ENCODE measurements at places on chromosomes 3 and 15.

- H3K27ac ChIP-seq = no peak overlapping the region
- peaks cover 25% of the 10 kb centered on the region for H3K4me1 ChIP-seq
- H3K27me3 ChIP-seq = no peaks in the 10 kb centered on the region
- peak; percentile 59 for DNase-seq
- no peak overlapping the region for H3K4me3 ChIP-seq
These were observed 3.1 kb upstream of the ZXDC start for GRCh38 chr3:126478581-126479310.

- H3K27ac ChIP-seq = no peak overlapping the region
- H3K4me3 ChIP-seq = no peak overlapping the region
- peaks cover 29% of the 10 kb centered on the region for H3K4me1 ChIP-seq
- DNase-seq = no peak
These were observed 510 bp downstream of the ARL14 start for GRCh38 chr3:160677459-160677881.

DNA sequence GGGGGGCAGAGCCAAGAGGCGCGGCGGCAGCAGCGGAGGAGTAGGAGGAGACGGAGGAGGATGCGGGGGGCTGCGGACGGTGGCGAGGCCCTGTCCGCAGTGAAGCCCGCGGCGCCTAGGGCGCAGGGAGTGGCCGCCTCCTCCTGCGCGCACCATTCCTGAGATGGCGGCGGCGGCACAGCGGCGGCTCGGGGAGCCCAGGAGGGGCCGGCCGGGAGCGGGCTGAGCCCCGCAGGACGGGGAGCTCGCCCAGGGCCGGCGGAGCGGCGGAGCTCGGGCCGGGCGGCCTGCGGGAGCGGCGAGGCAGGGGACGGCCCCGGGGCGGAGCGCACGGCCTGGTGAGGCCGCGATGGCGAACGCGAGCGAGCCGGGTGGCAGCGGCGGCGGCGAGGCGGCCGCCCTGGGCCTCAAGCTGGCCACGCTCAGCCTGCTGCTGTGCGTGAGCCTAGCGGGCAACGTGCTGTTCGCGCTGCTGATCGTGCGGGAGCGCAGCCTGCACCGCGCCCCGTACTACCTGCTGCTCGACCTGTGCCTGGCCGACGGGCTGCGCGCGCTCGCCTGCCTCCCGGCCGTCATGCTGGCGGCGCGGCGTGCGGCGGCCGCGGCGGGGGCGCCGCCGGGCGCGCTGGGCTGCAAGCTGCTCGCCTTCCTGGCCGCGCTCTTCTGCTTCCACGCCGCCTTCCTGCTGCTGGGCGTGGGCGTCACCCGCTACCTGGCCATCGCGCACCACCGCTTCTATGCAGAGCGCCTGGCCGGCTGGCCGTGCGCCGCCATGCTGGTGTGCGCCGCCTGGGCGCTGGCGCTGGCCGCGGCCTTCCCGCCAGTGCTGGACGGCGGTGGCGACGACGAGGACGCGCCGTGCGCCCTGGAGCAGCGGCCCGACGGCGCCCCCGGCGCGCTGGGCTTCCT, at the start of gene GPR27:
Gene GPR27, plus strand, starts transcription at position 155 of the 909 bp plus-strand sequence. Its CDS starts 195 bp downstream, at position 350.
- H3K27me3 ChIP-seq = peaks cover 45% of the 10 kb centered on the region
- DNase-seq = no peak
- peaks cover 1% of the 10 kb centered on the region for H3K36me3 ChIP-seq
- peaks cover 14% of the 10 kb centered on the region for H3K4me1 ChIP-seq

DNA sequence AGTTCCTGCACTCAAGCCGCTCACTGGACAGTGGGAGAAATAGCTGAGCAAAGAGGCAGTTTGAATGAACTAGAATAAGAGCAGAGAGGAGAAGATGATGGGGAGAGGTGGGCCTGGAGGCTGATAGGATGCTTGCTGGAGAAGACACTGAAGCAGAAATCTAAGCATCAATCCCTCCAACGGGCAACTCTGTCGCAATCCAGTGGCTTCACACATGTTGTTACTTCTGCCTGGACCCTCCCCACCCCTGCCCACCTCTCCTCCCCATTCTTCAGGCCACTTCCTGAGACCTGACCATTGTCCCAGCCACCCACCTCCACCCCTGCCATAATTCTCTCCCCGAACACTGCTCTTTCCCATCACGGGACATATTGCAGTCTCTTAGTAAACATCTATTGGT, 76.0 kb downstream of the SRGAP3 start:
- no peak overlapping the region for H3K4me3 ChIP-seq
- no peaks in the 10 kb centered on the region for H3K36me3 ChIP-seq

DNA sequence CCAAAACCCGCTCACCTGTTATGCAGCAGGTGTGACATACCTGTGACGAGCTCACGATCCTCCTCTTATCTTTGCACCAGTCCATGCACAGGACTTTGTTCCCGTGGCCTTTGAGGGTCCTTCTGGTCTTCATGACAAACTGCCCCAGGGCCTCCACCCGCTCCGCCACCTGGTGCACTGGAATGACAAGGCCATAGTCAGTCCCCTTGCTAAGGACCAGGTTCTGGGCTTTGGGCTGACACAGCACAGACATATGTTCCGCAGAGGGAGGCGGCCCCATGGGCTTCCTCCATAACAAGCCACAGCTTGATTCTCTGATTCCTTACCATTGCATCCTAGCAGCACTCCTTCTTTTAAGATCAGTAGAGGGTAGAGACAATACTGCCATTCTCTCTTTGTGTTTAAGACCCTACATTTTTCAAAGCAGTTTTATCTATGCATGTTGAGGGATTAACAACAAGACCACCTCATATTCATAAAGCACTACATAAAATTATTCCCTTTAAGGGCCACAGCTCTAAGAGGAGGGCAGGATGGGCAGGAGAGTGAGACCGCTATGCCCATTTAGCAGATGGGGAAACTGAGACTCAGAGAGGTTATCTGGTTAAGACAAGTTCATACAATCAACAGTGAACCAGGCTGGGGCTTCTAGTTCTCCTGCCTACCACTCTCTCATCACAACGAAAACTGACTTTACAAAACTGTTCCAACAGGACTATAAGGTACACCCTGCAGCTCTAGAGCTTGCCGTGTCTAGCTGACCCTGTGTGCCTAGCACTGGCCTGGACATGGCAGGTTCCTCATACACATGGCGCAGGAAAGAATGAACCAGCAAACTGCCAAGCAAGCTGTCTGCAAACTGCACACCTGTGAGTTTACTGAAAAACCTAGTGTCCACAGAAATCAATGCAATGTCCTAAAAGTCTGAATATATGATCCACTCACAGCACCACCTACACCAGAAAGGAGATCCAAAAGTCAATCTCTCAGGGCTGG, 37.0 kb downstream of the GNB5 start:
- no peak overlapping the region for H3K27ac ChIP-seq
- H3K36me3 ChIP-seq = peaks cover 13% of the 10 kb centered on the region
- DNase-seq = no peak
- peaks cover 5% of the 10 kb centered on the region for H3K4me1 ChIP-seq
- H3K27me3 ChIP-seq = no peaks in the 10 kb centered on the region
- no peak overlapping the region for H3K4me3 ChIP-seq
